Left colon (tissue), 2 donors: ENCODE measurements at places on chromosomes 11 and 22. TPM values are rescaled to one million over a fixed set of nuclear protein-coding genes. Genes with fewer than 3 reads are reported as not detected.

The ISX gene
- total RNA-seq: 71.5 TPM

The MS4A3 gene
- total RNA-seq: not detected

The KCNK7 gene
- total RNA-seq: 1.3 TPM

The MAP6 gene
- 1.7 TPM for total RNA-seq

The TSGA10IP gene
- total RNA-seq: not detected

The ALDH3B1 gene
- 20.2 TPM for total RNA-seq

The SLC15A3 gene
- total RNA-seq: 8.6 TPM

The TREH gene
- 3.3 TPM for total RNA-seq

The LTBP3 gene
- total RNA-seq: 24.9 TPM

The DAGLA gene
- 10.7 TPM for total RNA-seq

The LDLRAD3 gene
- 2.3 TPM for total RNA-seq

The IL18 gene
- total RNA-seq: 74.7 TPM

The TBX10 gene
- 27.1 TPM for total RNA-seq

The BRD1 gene
- total RNA-seq: 32.9 TPM

The HORMAD2 gene
- total RNA-seq: not detected

The CYB5R2 gene
- total RNA-seq: 4.4 TPM

The VPREB1 gene
- not detected for total RNA-seq

The VSIG10L2 gene
- total RNA-seq: not detected

The OR52D1 gene
- total RNA-seq: not detected

The MPPED1 gene
- total RNA-seq: not detected

The CACNA1I gene
- 0.31 TPM for total RNA-seq

The FAM227A gene
- 0.82 TPM for total RNA-seq

The HEPHL1 gene
- total RNA-seq: not detected
